ENCODE measurements at places on chromosomes 12 and 14.

- no peak for DNase-seq
These were observed 140.3 kb upstream of the AEBP2 start for GRCh38 chr12:19298836-19299605.

GRCh38 chr12:74945771-74946198 lies 263.9 kb downstream of the KCNC2 start:
- no peak for DNase-seq

DNA sequence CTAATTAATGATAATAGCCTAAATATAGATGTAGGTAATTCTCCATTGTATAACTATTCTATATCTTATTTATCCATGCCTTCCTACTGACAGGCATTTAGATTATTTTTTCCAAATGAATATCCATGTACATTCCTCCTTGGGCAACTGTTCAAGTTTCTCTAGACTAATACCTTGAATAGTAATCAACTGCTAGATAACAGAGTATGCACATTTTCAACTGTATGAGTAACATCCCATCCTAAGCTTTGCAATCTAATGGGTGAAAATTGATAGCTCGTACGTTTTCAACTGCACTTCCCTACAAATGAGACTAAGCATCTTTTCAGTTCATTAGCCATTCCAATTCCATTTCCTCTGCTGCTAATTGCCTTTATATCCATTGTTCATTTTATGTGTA lies 37.0 kb downstream of the YAF2 start:
- no peak for DNase-seq

GRCh38 chr14:76023757-76024156 lies 38.2 kb downstream of the IFT43 start:
- DNase-seq = no peak

- peak; percentile 93 for DNase-seq
These were observed 37.5 kb downstream of the PLCZ1 start for GRCh38 chr12:18700271-18700670.

All from HCEC 1CT (cell line).